Stimulated activated CD8-positive, alpha-beta memory T cell treated with anti-CD3 and anti-CD28 coated beads, Interleukin-7, amount 100 ng/mL, for 1 hour (primary cell): ENCODE measurements at places on chromosomes 3 and 15.

DNA sequence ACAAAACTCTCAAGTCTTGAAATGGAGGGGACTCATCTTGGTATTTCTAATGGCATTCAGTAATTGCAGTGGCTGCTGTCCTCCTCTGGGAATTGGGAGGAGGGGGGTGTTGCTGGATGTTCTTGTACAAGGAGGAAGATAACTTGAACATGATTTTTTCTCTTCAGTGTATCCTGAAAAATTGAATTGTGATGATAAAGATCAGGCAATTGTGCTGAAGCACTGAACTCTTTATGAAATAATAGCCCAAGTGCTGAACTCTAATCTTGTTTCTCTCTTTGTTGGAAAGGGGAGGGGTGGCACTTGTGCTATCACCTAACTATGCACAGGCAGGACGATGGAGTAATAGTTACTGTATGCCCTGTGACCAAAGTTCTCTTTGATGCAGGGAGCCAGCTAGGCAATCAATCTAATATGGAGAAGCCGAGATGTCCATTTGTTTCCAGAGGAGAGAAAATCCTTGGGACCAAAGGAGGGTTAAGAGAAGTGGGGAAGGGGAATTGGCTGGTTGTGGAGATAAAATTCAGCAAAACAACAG lies 68.1 kb upstream of the ATP2C1 start:
- no peak for DNase-seq

- DNase-seq, result no peak
Measured at GRCh38 chr3:180776433-180776832, 97.1 kb upstream of the CCDC39 start.

DNA sequence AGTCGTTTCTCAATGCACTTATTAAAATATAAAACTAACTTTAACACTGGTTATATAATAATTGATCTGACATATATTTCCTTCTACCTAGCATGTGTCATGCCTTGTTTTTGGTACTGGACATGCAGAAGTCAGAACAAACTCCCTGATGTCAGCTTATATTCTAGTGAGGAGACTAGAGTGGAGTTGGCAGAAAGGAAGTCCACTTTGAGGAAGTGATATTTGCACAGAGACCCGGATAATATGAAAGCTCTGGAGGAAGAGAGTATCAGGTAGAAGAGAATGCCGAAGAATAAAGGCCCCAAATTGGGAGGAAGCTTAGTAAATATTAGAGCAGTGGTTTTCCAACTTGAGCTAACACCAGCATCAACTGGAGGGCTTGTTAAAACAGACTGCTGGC lies 24.6 kb upstream of the ZNF280D start:
- DNase-seq, result no peak

- no peak for DNase-seq
Measured at GRCh38 chr3:72220946-72221345, 436.0 kb upstream of the PROK2 start.
